Right lobe of liver (tissue), 6 donors: ENCODE measurements at places on chromosomes 5 and 9. TPM values are rescaled to one million over a fixed set of nuclear protein-coding genes. Genes with fewer than 3 reads are reported as not detected.

Gene ZSWIM6
- total RNA-seq: 3.5 TPM

Gene IL9
- total RNA-seq: not detected

Gene IL3
- total RNA-seq: not detected

Gene ENTREP1
- total RNA-seq: 0.25 TPM

Gene IL13
- total RNA-seq: not detected

Gene SLIT3
- total RNA-seq: 0.82 TPM

Gene MED7
- 5.9 TPM for total RNA-seq

DNA sequence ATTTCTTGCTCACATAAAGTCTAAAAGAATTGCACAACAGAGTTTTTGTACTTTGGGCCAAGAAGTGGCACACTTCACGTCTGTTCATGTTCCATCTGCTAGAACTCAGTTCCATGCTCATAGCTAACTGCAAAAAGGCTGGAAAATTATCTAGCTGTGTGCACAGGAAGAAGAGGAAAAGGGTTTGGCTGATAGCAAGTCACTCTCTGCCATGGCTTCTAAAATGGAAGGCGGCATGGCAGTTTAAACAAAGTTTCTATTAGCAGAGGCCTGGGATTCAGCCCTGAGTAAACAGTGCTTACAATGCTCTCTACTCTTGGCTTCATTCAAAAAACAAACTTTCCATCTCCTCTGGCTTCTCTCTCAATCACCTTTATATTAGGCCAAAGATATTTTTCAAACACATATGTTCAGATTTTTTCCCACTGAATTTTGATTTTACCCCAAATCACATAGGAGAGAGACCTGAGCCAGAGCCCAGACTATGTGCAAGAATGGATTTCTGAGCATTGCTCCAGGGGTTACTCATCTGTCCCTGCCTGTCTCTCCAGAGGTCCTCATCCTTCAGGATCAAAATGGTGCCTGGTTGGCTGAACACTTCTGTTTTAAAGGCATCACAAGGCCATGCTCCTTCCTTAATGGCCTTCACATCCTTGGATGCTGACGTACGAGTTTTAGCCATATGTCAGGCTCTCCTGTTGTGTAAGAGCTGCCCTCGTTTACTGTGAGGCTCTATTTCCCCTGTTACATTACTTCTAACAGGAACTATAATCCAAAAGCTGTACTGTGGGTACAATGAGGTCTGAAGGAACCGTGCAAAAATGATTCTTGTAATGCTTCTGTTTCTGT is 226.6 kb downstream of the SAXO1 start:
- H3K4me3 ChIP-seq: no peak overlapping the region
- H3K27me3 ChIP-seq: no peaks in the 10 kb centered on the region
- no peak for DNase-seq
- no peaks in the 10 kb centered on the region for H3K4me1 ChIP-seq
- no peak overlapping the region for H3K27ac ChIP-seq

- H3K4me3 ChIP-seq: no peak overlapping the region
- no peak overlapping the region for H3K27ac ChIP-seq
- DNase-seq: no peak
- no peaks in the 10 kb centered on the region for H3K4me1 ChIP-seq
- H3K36me3 ChIP-seq: no peaks in the 10 kb centered on the region
Observed at GRCh38 chr9:97863314-97863713, 10.3 kb downstream of the FOXE1 start.

DNA sequence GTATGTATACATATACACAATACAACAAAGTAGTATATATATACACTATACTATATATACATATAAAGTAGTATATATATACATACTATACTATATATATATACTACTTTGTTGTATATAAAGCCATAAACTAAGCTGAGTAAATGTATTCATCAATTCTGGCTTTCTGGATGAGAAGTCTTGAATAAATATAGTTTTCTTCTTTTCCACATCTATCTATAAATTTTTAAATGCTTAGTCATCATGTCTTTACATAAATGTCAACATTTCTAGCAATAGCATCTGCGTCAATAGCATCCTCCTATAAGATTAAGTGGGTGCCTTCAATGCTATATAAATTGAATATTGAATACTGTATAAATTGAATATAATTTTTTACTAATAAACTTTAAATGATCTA is 63.1 kb upstream of the COX7C start:
- H3K36me3 ChIP-seq: no peaks in the 10 kb centered on the region
- H3K4me3 ChIP-seq: no peak overlapping the region
- H3K4me1 ChIP-seq: no peaks in the 10 kb centered on the region

GRCh38 chr9:132231019-132231701 is 69.3 kb downstream of the NTNG2 start:
- H3K4me1 ChIP-seq: no peaks in the 10 kb centered on the region
- H3K36me3 ChIP-seq: no peaks in the 10 kb centered on the region
- H3K27me3 ChIP-seq: no peaks in the 10 kb centered on the region
- no peak overlapping the region for H3K27ac ChIP-seq
- DNase-seq: no peak
- no peak overlapping the region for H3K4me3 ChIP-seq

GRCh38 chr5:134436523-134437339 is 25.1 kb upstream of the CDKN2AIPNL start:
- no peaks in the 10 kb centered on the region for H3K27me3 ChIP-seq
- DNase-seq: peak; percentile 72
- H3K36me3 ChIP-seq: no peaks in the 10 kb centered on the region
- no peak overlapping the region for H3K4me3 ChIP-seq

GRCh38 chr5:55991768-55992486 is 2.8 kb downstream of the IL6ST start:
- no peaks in the 10 kb centered on the region for H3K27me3 ChIP-seq
- no peaks in the 10 kb centered on the region for H3K36me3 ChIP-seq
- peak overlapping the region; percentile 71 for H3K4me3 ChIP-seq
- DNase-seq: no peak
- peaks cover 9% of the 10 kb centered on the region for H3K4me1 ChIP-seq

- H3K4me1 ChIP-seq: no peaks in the 10 kb centered on the region
- no peak overlapping the region for H3K4me3 ChIP-seq
- H3K36me3 ChIP-seq: no peaks in the 10 kb centered on the region
- DNase-seq: no peak
- H3K27ac ChIP-seq: no peak overlapping the region
Observed at GRCh38 chr5:43895876-43896275, 292.9 kb downstream of the NNT start.

DNA sequence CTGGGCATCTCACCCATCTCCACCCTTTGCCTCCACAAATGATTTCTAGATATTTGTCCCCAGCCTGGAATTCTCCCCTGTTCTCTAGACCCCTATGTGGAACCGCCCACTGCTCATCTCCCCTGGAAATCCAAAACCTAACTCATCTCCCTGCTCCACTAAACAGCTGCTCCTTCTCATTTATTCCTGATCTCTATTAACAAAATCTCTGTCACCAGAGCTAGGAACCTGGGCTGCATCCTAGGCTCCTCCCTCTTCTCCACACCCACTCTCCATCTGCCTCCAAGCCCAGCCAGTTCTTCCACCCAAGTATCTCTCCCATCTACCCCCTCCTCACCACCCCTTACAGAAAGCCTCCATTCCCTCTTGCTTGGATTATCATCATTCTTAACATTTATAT is 24.0 kb upstream of the SYNPO start:
- no peaks in the 10 kb centered on the region for H3K36me3 ChIP-seq
- no peaks in the 10 kb centered on the region for H3K27me3 ChIP-seq
- H3K4me1 ChIP-seq: peaks cover 16% of the 10 kb centered on the region

GRCh38 chr9:97502222-97502983 is 937 bp downstream of the TMOD1 start:
- H3K27me3 ChIP-seq: no peaks in the 10 kb centered on the region
- H3K4me1 ChIP-seq: no peaks in the 10 kb centered on the region
- peak overlapping the region; percentile 91 for H3K4me3 ChIP-seq
- H3K36me3 ChIP-seq: no peaks in the 10 kb centered on the region
- H3K27ac ChIP-seq: peak overlapping the region; percentile 95
- DNase-seq: peak; percentile 60

GRCh38 chr5:161547738-161548486 is 1.4 kb upstream of the GABRB2 start:
- no peak overlapping the region for H3K4me3 ChIP-seq
- peaks cover 26% of the 10 kb centered on the region for H3K27me3 ChIP-seq
- no peak for DNase-seq
- H3K27ac ChIP-seq: no peak overlapping the region

DNA sequence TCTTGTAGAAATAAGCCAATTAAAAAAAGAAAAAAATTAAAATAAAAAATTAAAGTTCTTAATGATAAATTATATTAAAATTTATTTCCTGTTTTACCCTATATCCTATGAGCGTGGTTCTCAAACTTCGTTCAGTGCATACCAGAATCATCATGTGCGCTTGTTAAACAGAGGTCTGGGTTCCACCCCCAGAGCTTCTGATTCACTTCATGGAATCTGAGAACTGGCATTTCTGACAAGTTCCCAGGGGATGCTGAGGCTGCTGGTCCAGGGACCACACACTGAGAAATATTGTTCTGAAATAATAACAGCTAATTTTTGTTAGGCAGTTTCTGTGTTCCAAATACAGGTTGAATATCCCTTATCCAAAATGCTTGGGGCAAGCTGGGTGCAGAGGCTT is 79.3 kb downstream of the TMC1 start:
- H3K36me3 ChIP-seq: no peaks in the 10 kb centered on the region
- H3K27me3 ChIP-seq: no peaks in the 10 kb centered on the region
- H3K4me1 ChIP-seq: peaks cover 5% of the 10 kb centered on the region
- H3K4me3 ChIP-seq: no peak overlapping the region

DNA sequence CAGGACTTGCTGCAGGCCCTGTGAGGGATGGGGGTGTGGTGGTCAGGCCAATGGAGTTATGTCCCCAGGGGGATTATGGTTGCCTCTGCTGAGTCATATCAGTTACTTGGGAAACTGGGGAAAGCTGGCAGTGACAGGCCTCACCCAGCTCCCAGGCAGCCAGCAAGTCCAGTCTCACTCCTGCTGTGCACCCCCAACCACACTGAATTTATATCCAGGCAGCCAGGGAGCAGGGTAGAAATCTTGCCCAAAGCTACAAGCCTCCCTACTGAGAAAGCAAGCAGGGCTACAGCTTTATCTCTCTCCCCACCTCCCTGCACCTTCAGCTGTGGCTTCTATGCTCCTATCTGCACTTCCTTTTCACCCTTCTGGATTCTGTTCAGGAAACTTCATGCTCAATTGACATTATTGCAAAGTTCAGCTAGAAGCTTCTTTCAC is 2076.0 kb upstream of the CDH9 start:
- no peak overlapping the region for H3K4me3 ChIP-seq
- H3K27me3 ChIP-seq: no peaks in the 10 kb centered on the region
- DNase-seq: no peak
- no peaks in the 10 kb centered on the region for H3K4me1 ChIP-seq
- no peaks in the 10 kb centered on the region for H3K36me3 ChIP-seq
- no peak overlapping the region for H3K27ac ChIP-seq
